ENCODE measurements at places on chromosomes 7 and 10.

- DNase-seq: no peak
Measured at GRCh38 chr7:130160455-130160854, 44.8 kb downstream of the TMEM209 start.

GRCh38 chr7:92325173-92325572 lies 79.4 kb downstream of the ANKIB1 start:
- DNase-seq: no peak

DNA sequence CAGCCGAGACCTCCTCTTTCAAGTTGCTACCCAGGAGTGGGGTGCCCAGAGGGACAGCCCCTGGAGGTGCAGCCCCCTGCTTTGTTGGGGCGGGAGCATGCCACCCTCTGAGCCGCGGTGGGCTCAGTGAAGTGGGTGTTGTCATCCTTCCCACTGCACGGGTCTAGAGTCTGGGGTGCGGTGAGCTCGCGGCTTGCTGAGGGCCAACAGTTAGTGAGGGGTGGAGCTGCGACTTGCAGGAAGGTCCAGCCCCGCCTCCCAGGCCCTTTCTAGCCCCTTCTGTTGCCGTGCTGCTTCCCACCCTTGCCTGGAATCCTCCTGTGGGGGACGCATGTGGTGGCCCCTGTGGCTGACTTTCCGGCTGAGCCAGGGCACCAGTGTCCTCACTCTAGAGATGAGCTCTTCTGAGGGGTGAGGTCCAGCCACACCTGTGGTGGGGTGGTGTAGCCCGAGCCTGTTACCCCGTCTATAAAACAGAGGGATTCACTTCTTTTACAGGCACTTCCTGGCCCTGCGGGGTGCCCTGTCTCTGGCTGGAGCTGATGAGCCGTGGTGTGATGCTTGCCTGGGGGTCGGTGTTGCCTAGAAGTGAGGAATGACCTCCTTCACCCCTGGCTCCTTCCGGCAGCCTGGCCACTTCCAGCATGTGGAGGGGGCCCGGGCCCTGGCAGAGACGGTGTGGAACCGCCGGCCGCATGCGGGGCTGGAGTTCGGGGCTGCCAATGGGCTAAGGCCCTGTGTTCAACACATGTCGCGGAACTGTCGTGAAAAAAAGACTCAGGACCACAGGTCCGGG lies 127.9 kb downstream of the FAM53B start:
- no peak for DNase-seq

DNA sequence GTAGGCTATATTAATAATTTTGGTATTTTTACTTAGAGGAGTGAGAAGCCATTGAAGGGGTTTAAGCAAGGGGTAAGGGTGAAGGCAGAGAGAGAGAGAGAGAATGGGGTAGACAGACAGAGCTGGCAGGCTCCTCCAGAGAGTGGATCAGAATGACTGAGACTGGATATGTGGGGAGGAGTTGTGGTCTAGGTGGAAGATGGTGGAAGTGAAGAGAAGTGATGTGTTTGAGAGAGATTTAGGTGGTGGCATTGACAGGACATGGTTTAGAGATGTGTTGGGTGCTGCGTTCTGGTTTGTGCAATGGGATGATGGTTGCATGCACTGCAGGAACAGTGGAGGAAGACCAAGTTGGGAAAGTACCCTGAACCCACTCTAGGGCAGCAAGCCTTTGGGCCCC lies 92.2 kb downstream of the CCNY start:
- DNase-seq: no peak

DNA sequence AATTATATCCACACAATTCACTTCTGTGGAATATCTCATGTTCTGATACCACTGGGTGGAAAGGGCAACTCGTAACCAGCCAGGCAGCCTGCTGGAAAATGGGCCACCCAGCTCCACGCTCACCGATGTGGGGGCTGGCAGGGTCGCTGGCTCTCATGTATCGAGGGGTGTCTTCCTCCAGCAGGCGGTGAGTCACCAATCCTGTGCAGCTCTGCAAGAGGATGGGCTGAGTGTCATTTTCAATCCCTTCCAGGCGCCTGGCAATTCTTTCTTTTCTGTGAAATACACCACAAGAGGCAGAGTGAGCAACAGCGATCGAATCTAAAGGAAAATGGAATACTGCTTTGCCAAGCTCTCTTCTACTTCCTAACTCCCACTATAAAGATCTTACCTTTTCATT lies 80.1 kb downstream of the SVIL start:
- no peak for DNase-seq

- no peak for DNase-seq
Measured at GRCh38 chr7:117588352-117588794, 108.5 kb downstream of the CFTR start.

- DNase-seq: no peak
Measured at GRCh38 chr10:127720142-127720541, 16.8 kb upstream of the FOXI2 start.

GRCh38 chr10:70513848-70514309 lies 35.3 kb downstream of the PALD1 start:
- no peak for DNase-seq
